CD8-positive, alpha-beta memory T cell (primary cell): ENCODE measurements at places on chromosomes 2 and 18.

DNA sequence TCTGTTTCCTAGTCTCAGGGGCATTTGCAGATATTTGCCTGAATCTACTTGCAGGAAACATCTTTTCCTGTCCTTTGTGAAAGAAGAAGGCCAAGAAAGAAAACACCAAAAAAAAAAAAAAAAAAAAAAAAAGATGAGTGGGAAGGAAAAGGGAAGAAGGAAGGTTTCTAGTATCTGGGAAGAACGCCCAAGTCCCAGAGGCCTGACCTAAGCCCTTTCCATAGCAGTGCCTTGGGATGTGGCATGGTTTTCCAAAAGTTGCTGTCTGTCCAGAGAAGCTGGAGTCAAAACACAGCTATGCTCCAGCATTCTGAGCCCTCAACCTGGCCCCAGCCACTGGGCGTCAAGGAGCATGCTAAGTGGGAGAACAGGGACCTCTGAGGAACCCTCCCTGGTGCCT, 123.5 kb downstream of the INHBB start:
- DNase-seq = no peak

GRCh38 chr2:178251151-178251955, 57.0 kb downstream of the OSBPL6 start:
- DNase-seq = no peak

- no peak for DNase-seq
Measured at GRCh38 chr2:182416191-182416590, 10.6 kb downstream of the PDE1A start.

GRCh38 chr18:57433934-57434535, 1.1 kb upstream of the ONECUT2 start:
- no peak for DNase-seq

DNA sequence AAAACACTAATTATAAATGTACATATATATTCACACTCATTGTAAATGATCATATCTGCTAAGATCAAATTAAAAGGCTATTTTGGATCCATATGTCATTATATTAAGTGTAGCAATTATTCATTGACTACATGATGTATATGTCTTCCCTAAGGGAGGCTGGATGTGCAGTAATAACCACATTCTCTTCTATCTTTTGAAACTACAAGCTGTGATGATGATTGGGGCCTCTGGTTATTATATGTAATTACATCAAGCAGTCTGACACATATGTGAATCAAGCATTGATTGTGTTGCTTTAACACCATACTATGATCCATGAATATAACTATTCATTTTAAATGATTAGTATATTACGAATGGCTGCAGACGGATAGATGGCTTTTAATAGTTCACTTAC, 1973.4 kb downstream of the SUCLG1 start:
- DNase-seq = no peak

- no peak for DNase-seq
Measured at GRCh38 chr2:52794581-52794980, 973.0 kb upstream of the CHAC2 start.

GRCh38 chr2:75616933-75617332, 29.6 kb upstream of the MRPL19 start:
- no peak for DNase-seq
